ENCODE measurements at places on chromosomes 6 and 20.

GRCh38 chr6:23368557-23368956 lies 757.5 kb upstream of the NRSN1 start:
- DNase-seq, result no peak

DNA sequence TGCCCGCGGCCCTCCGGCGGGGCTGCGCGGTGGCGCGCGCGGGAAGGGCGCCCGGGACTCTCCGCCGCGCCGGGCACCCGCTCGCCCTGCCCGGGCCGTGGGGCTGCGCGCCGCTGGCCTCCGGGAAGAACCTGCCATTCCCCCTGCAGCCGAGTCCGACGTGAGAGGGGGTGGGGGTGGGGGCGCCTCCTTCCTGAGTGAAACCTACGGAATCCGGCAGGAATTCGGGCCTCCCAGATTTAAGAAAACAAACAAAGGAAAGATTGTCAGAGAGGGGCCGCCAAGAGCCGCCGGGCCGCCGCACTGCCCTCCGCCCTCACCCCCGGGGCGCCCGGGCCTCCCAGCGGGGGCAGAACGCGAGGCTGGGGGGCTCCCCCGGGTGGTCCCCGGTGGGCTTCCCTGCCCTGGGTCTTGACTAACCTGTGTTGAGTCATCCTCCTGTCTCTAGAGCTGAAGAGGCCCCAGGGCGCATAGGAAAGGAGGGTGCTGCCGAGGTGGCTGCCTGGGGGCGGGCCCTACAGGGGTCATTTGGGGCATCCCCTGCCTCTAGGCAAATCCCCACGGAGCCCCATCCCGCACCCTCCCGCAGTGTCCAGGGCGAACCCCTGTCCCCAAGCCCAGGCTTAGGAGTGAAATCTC lies 42.2 kb upstream of the FOXP4 start:
- DNase-seq, result peak; percentile 12

DNA sequence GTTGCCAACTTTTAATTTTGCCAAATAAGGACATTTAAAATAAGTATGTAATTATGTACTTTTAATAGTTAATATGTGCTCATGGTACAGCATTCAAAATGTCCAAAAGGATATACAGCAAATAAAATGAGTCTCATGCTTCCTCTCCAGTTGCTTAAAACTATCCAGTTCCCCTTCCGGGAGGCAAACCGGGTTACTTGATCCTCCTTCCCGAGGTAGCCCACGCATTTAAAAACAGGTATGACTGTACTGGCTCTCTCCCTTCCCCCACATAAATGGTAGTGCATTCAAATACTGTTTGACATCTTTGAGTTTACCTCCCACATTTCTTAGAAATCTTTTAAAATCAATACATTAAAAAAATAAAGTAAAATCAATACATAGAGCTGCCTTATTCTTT lies 66.4 kb downstream of the PHF20 start:
- DNase-seq, result no peak

DNA sequence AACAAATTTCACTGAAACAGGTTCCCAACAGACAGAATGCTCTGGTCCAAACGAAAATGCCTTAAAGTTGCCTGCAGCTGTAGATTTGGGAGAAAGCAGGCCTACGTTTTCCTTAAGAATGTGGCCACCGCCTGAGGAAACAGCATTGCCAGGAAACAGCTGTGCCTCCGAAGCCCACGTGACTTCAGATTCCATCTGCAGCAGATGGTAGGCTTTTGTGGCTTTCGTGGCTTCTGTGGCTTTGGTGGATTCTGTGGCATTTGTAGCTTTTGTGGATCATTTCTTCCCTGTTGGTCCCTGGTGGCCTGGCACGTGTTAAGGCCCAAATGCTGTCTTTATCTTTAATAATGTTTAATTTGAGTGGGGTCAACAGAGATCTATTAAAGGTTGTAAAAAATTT lies 222.9 kb downstream of the TTLL2 start:
- DNase-seq, result peak; percentile 21

GRCh38 chr20:57749869-57750268 lies 40.1 kb upstream of the PMEPA1 start:
- DNase-seq, result no peak

- no peak for DNase-seq
Observed at GRCh38 chr6:106626485-106626884, 2.8 kb downstream of the RTN4IP1 start.

DNA sequence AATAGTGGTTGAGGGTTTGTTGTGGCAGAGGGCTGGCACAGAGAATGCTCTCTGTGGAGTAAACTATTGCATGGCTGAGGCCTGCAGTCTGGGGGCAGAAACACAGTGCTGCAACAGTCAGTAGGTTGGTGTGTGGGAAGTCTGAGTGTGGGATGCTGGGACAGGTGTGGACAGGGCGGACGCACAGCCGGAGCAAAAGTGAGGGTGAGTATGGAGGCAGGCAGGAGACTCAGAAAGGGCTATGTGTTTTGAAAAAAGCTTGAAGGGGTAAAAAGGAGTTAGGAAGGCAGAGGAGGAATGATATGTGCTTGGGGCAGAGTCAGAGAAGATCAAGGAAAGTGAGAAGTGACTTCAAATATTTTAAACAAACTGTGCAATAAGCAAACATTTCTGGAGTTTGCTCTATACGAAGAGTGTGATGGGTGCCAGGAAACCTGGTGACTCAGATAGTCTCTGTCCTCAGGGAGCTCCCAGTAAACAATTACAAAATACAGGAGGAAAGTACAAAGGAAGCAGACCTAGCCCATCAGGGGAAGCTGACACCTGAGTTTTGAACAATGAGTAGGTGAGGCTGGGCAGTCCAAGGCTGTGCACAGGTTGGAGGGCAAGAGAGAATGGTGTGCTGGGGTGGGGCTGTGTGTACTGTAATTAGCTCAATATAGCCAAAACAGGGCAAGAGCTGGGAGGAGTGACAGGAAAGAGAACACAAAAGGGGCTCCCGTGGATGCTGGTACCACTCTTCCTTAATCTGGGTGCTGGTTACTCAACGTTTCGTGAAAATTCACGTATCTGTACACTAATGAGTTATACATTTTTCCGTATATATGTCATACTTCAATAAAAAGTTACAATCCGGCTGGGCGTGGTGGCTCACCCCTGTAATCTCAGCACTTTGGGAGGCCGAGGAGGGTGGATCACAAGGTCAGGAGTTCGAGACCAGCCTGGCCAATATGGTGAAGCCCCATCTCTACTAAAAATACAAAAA lies 55.2 kb downstream of the PIGU start:
- DNase-seq, result peak; percentile 39

GRCh38 chr6:150004783-150005717 lies 20.3 kb downstream of the RAET1L start:
- DNase-seq, result peak; percentile 91

DNA sequence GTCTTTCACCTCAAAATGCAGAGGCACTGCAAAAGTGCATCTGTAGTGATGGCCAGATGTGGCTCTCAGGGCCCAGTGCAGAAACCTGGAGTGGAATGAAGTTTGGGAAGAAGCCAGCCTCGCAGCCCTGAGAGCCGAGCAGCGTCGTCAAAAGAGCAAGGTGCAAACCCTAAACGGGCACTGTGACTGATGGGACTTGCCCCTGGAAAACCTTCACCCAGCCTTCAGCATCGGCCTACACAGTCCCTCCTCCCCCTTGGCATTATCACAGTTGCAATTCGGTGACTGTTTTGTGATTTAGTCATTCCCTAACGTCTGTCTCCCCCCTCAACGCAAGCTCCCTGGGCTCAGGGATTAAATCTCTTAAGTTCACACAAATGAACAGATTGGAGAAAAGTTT lies 38.6 kb downstream of the TAF4 start:
- no peak for DNase-seq

GRCh38 chr6:163340201-163340887 lies 74.2 kb upstream of the QKI start:
- DNase-seq, result no peak

GRCh38 chr6:47769982-47770381 lies 11.8 kb upstream of the OPN5 start:
- DNase-seq, result no peak
